ENCODE measurements at places on chromosomes 3 and 15. TPM values are rescaled to one million over a fixed set of nuclear protein-coding genes. Genes with fewer than 3 reads are reported as not detected.

The NUSAP1 gene
- total RNA-seq, result 106 TPM

The H1-8 gene
- not detected for total RNA-seq

The ZNF654 gene
- 16.4 TPM for total RNA-seq

The CAPN7 gene
- total RNA-seq, result 36.1 TPM

The MAP6D1 gene
- 3.7 TPM for total RNA-seq

The SENP8 gene
- total RNA-seq, result 2.7 TPM

The CNTN4 gene
- not detected for total RNA-seq

The ZNF860 gene
- total RNA-seq, result 0.16 TPM

The SLC25A36 gene
- 38.1 TPM for total RNA-seq

The NPTN gene
- total RNA-seq, result 58.5 TPM

The FBXO40 gene
- not detected for total RNA-seq

The ITGA11 gene
- total RNA-seq, result not detected

The NPAP1 gene
- total RNA-seq, result not detected

The CCRL2 gene
- total RNA-seq, result 3.0 TPM

The TMC3 gene
- total RNA-seq, result not detected

The VGLL4 gene
- total RNA-seq, result 40.5 TPM

- no peak for DNase-seq
Observed at GRCh38 chr3:3636815-3637214, 162.4 kb upstream of the LRRN1 start.

DNA sequence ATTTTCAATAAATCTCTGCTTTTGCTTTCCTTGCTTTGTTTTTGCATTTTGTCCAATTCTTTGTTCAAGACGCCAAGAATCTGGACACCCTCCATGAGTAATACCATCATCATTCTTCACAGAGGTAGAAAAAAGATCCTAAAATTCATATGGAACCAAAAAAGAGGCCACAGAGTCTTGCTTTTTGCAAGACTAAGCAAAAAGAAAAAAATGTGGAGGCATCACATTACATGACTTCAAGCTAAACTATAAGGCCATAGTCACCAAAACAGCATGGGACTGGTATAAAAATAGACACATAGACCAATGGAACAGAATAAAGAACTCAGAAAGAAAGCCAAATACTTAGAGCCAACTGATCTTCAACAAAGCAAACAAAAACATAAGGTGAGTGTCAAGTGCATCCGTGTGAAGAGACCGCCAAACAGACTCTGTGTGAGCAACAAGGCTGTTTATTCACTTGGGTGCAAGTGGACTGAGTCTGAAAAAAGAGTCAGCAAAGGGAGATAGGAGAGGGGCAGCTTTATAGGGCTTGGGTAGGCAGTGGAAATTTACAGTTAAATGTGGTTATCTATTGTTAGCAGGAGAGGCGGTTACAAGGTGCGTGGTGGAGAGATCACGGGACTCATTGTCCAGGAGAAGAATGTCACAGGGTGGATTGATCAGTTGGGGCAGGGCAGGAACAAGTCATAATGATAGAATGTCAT, 10.9 kb downstream of the STRIT1 start:
- DNase-seq, result no peak

DNA sequence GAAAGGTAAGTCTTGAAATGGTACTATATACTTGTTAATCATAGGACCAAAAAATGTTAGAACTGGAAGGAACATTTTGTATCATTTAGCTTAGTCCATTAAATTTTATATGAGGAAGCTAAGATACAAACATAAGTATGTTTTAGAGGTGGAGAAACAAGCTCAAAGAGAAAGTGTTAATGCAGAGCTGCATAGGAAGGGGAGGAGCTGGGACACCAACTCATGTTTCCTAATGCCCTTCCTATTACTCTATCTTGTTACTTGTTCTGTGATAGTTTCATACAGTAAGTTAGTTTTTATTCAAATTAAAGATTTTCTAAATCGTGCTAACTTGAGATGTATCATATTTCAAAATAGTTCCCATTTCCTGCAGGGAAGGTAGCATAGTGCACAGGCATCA, 7.4 kb downstream of the SLC35A5 start:
- DNase-seq, result no peak

GRCh38 chr15:29348336-29348914, 78.8 kb upstream of the NSMCE3 start:
- DNase-seq, result no peak

DNA sequence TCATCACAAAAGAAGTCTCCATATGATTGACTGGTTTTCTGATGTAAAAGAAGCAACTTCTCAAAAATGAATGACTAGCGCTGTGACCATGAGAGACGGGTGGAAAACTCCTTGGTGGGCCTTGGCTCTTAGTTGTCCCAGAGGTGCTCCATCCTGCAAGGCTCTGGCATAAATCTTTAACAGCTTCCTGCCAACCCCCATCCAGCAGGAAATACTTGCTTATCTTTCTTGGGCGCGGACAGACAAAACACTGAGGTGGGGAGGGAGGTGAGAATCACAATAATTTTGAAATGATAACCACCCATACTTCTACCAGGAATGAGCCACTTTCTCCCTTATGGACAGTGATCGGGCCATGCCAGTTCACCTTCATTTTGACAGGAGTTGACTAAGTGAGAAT, 128.6 kb downstream of the STT3B start:
- no peak for DNase-seq

GRCh38 chr3:94402126-94402525, 339.3 kb downstream of the NSUN3 start:
- no peak for DNase-seq

GRCh38 chr15:40055576-40056293, 16.8 kb upstream of the SRP14 start:
- DNase-seq, result no peak

DNA sequence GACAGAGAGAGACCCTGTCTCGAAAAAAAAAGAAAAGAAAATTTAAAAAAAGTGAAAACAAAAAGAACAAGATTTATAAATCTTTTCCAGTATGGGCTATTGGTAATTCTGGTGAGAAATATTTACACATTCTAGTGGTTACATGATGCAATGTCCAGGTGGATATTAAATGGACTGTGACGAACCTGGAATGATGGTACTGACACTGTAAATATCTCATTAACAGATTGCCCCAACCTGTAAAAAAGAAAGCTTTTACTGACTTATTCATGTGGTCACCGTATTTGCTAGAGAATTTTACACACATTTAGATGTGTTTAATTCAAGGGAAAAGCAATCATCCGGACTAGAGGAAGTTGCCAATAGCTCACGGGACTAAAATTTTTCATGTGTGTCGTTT, 162.1 kb upstream of the LRIG1 start:
- DNase-seq, result no peak

DNA sequence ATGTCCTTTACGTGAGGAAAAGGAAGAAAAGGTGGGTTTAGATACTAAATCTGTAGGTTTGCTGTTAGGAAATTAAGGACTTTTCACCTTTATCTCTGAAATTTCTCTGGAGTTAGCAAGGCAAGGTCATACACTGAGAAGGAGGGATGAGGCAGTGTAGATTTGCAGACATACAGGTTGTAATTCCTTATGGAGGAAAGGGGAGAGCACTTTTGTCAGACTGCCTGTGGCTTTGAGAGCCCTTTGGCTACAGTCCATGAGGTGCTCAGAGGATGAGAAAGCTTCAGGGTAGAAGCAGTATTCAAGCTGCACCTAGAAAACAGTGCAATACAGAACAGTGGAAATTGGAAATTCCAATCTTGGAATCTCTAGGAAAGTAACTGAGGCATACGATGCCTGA, 8.3 kb downstream of the RPL14 start:
- DNase-seq, result no peak

- no peak for DNase-seq
Observed at GRCh38 chr3:117837391-117837790, 1127.8 kb downstream of the TUSC7 start.

DNA sequence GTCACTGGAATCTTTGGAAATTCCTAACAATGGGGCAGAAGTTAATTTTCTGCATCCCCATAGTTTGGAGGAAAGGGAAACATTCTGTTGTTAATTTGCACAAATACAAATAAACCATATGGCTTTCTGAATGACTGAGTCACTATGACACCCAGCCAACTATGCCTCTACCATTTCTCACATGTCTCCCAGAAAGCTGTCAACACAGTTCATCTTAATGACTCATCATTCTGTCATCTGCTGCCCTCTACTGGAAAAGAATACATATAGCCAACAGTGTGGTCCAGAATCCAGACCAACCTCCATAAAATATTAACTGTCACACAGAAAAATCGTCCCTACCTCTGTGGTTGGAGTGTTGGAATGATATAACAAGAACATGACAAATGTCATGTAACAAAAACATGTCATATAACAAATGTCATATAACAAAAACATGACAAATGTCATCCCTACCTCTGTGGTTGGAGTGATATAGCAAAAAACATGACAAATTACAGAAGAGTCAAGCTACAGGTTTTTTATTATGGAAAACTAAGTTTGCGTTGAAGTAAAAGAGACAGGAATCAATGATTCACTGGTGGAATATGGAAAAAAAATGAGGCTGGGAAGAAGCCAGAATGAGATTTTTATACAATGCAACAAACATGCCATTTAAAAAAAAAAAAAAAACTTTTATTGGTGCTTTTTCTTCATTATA, 47.7 kb upstream of the GYG1 start:
- DNase-seq, result no peak

DNA sequence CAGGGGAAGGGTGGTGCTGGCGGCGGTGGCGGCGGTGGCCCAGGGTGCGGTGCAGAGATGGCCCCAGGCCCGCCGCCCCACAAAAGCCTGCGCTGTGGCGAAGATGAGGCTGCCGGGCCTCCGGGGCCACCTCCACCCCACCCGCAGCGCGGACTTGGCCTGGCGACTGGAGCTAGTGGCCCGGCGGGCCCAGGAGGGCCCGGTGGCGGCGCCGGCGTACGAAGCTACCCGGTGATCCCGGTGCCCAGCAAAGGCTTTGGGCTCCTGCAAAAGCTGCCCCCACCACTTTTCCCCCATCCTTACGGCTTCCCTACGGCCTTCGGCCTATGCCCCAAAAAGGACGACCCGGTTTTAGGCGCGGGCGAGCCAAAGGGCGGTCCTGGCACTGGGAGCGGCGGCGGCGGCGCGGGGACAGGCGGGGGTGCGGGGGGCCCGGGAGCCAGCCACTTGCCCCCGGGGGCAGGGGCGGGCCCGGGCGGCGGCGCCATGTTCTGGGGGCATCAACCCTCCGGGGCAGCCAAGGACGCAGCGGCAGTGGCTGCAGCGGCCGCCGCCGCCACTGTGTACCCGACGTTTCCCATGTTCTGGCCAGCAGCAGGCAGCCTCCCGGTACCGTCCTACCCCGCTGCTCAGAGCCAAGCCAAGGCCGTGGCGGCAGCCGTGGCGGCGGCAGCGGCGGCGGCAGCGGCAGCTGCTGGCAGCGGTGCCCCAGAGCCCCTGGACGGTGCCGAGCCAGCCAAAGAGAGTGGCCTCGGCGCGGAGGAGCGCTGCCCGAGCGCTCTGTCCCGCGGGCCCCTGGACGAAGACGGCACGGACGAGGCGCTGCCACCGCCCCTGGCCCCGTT, 1.6 kb downstream of the SKOR1 start:
- DNase-seq, result no peak

DNA sequence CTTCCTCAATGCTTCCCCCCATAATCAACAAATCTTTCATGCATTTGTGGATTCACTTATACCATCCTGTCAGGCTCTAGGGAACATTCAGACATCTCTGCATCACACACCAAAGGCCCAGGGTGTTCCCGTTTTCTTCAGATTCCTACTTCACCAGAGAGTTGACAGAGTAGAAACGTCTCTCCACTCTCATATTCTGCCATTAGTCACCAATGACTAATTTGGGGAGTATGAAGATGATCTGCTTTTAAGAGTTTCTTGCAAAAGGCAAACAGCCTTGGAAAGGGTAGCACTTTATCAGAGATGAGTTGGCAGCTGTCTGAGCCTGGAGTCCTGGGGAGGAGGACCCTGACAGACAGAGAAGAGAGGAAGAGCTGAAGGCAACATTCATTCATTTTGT, 55.8 kb upstream of the DGKG start:
- DNase-seq, result no peak

DNA sequence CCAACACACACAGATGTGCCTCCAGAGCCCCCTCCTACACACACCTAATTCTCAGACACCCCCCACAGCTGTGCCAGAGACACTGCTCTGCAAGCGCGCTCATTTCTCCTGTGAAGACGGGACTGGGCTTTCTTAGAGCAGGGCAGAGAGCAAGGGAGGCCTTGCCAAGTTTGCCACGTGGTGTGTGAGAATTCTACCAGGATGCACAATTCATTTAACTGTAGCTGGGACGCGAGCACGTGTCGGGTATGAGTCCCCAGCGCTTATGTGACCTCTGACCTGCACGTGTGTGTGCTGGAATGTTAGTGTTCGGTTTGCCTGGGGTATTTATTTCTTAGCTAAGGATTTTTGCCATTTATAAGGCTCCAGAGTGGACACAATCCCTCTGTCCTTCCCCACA, 37.0 kb downstream of the FEM1B start:
- no peak for DNase-seq

GRCh38 chr3:115092220-115092791, 54.8 kb downstream of the ZBTB20 start:
- DNase-seq, result peak; percentile 50

DNA sequence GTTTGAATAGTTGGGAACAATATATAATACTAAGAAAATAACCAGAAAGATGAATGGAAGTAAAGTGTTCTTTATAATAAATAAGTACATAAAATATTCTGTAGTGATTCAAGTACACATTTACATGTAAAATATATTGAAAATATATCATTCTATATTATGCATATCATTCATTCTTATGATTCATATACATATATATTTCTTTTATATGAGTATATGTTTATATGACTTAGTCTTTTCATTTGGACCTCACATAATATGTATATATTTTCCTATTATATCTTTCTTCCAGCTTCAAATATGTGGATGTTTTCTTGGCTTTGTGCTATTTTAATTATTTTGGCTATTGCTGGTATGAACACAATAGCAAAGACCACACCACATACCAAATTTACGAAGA, at the start of gene OTOL1:
Gene OTOL1 (plus strand): TSS at position 301 of the 400 bp plus-strand sequence. CDS start 0 bp downstream, at position 301.
- DNase-seq, result no peak

DNA sequence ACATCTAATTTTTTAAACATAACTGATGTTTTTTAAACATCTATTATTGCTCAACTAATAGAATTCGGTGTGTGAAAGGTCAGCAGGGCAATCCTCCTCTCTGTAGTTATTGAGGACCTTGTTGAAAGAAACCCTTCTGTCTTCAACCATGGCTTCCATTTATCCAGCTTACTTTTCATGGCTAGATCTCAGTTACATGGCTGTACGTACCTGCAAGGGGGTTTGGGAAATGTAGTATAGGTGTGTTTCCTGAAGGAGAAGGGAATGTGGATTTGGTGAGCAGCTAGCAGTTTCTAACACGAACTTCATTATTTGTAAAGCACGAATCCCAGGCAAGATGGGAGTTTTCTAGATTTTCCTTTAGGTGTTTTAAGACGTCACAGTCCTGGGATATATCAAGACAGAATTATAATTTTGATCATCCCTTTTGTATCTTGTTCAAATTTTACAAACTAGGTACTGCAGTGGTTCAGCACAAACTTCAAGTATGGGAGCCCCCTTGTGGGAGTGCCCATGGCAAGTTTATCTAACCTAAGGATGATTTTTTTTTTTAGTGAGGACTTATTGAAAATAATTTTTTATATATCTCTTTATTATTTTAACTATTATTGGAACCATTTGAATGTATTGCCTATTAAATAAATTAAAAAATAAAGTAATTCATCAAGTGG, 41.6 kb downstream of the FBXL2 start:
- no peak for DNase-seq

All from CD8-positive, alpha-beta memory T cell (primary cell).